ENCODE measurements at places on chromosomes 3 and 15. TPM values are rescaled to one million over a fixed set of nuclear protein-coding genes. Genes with fewer than 3 reads are reported as not detected.

GPR149 gene
- total RNA-seq: not detected

CD96 gene
- total RNA-seq: 108 TPM

NPAP1 gene
- under 0.01 TPM for total RNA-seq

DUOXA1 gene
- not detected for total RNA-seq

DOCK3 gene
- total RNA-seq: 0.21 TPM

Data from A375 (cell line).